ENCODE measurements at places on chromosomes 6 and 20.

- H3K4me1 ChIP-seq: no peaks in the 10 kb centered on the region
- no peaks in the 10 kb centered on the region for H3K36me3 ChIP-seq
- H3K27ac ChIP-seq: no peak overlapping the region
- no peak for DNase-seq
These were observed 83.2 kb upstream of the PAX1 start for GRCh38 chr20:21622097-21622857.

GRCh38 chr20:35607003-35607735 lies 8.5 kb upstream of the SPAG4 start:
- H3K36me3 ChIP-seq: peaks cover 8% of the 10 kb centered on the region
- DNase-seq: no peak
- no peak overlapping the region for H3K27ac ChIP-seq
- peaks cover 6% of the 10 kb centered on the region for H3K4me1 ChIP-seq

GRCh38 chr20:35539756-35540212 lies 2.1 kb upstream of the ERGIC3 start:
- H3K27me3 ChIP-seq: peaks cover 2% of the 10 kb centered on the region
- DNase-seq: peak; percentile 57
- H3K4me1 ChIP-seq: peaks cover 35% of the 10 kb centered on the region
- peaks cover 14% of the 10 kb centered on the region for H3K36me3 ChIP-seq
- no peak overlapping the region for H3K27ac ChIP-seq
- peak overlapping the region; percentile 69 for H3K4me3 ChIP-seq

DNA sequence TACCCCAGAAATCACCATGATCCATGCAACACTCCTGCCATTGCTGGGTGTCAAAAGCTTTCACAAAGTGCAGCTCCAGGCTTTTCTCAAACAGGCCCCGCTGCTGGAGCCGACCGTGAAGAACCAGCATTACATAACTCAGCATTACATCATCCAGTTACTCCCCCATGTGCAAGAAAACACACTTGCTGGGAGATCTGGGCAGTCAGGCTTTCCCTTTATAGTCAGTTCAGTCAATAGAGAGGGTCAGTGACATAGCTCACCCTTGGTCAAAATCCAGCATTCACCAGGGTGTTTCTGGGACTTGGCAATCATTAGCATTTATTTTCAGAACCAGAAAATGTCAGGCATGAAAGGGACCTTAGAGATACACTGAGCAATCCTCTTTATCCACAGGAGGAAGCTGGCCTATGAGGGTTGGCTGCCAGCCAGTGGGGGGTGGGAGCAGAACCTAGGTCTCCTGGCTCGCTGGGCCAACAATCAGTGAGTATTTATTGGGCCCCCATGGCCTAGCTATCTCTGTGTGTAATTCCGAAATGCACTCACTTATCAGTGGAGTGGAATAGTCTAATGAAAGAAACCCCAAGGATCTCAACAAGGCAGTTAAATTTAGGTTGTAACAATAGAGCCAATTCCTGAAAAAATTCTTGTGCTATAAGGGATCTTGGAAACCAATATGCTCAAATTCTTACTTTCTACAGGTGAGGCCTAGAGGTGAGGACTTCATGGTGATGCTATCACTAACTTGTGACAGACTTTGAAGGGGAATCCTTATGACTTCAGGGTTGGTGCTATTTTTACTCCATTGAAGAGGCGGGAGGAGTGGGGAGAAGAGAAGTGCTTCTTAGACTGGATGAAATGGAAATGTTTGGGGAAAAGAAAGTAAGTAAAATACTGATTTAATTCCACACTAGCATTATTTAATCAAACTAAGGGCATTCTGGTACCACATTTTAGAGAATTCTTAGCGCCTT lies 54.6 kb downstream of the LYRM4 start:
- peaks cover 31% of the 10 kb centered on the region for H3K4me1 ChIP-seq
- peaks cover 4% of the 10 kb centered on the region for H3K36me3 ChIP-seq
- no peak for DNase-seq
- H3K4me3 ChIP-seq: no peak overlapping the region
- H3K27ac ChIP-seq: peak overlapping the region; percentile 60

- H3K27me3 ChIP-seq: no peaks in the 10 kb centered on the region
- H3K4me1 ChIP-seq: peaks cover 21% of the 10 kb centered on the region
- H3K36me3 ChIP-seq: peaks cover 5% of the 10 kb centered on the region
- no peak overlapping the region for H3K4me3 ChIP-seq
- peak; percentile 9 for DNase-seq
These were observed 27.8 kb downstream of the SLC23A2 start for GRCh38 chr20:4973330-4974097.

- peaks cover 53% of the 10 kb centered on the region for H3K4me1 ChIP-seq
- peak overlapping the region; percentile 74 for H3K4me3 ChIP-seq
- H3K36me3 ChIP-seq: peaks cover 6% of the 10 kb centered on the region
- DNase-seq: no peak
These were observed 2.9 kb upstream of the GZF1 start for GRCh38 chr20:23358923-23359593.

DNA sequence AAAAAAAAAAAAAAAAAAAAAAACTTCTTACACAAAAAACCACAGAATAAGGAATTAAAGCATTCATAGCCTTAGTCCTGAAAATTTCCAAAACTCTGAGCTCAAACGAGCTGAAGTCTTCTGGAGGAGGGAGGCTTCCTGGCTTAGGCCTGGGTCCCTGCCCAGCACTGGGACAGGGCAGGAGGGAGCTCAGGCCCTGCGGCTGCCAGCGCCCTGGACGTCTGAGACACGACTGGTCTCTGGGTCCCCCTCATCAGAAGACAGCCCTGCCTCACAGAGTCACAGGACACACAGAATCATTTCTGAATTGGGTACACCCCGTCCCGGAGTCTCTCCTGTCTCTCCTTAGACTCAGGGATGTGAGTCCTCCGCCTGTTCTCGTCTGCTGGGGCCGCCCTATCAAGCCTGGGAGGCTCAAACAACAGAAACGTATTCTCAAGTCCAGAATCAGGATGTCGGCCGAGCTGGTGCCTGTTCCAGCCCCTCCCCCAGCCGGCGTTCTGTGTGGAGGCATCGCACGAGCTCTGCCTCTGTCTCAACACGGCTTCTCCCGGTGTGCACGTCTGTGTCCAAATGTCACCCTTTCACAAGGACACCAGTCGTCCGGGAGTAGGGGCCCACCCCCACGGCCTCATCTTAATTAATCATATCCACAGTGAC lies 39.4 kb downstream of the ZBTB46 start:
- DNase-seq: peak; percentile 42
- peaks cover 43% of the 10 kb centered on the region for H3K36me3 ChIP-seq
- no peaks in the 10 kb centered on the region for H3K27me3 ChIP-seq
- H3K4me3 ChIP-seq: no peak overlapping the region
- H3K4me1 ChIP-seq: peaks cover 36% of the 10 kb centered on the region

DNA sequence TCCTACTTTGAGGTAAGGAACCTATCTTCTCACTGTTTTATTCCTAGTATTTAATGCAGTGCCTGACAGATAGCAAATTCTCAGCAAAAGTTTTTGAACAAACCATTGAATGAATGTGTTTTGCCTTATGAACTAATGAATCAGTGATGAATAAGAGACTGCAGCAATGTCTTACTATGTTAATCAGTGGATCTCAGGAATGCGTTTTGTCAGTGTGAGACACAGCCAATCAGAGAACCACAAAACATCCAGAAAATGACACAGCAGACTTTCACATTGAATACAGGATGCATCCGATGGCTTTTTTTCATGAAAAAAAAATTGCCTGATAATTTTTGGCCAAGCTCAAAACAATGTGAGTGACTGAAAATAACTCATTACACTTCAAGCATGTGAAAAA lies 270.5 kb downstream of the BMP2 start:
- peaks cover 5% of the 10 kb centered on the region for H3K36me3 ChIP-seq
- H3K27me3 ChIP-seq: no peaks in the 10 kb centered on the region
- no peak overlapping the region for H3K4me3 ChIP-seq

GRCh38 chr6:138088326-138088762 lies 18.9 kb downstream of the PERP start:
- H3K27me3 ChIP-seq: no peaks in the 10 kb centered on the region
- H3K27ac ChIP-seq: no peak overlapping the region
- H3K4me1 ChIP-seq: peaks cover 10% of the 10 kb centered on the region

- DNase-seq: no peak
- H3K27ac ChIP-seq: no peak overlapping the region
- peaks cover 32% of the 10 kb centered on the region for H3K4me1 ChIP-seq
- H3K4me3 ChIP-seq: no peak overlapping the region
These were observed 130.0 kb downstream of the FOXC1 start for GRCh38 chr6:1739680-1740079.

DNA sequence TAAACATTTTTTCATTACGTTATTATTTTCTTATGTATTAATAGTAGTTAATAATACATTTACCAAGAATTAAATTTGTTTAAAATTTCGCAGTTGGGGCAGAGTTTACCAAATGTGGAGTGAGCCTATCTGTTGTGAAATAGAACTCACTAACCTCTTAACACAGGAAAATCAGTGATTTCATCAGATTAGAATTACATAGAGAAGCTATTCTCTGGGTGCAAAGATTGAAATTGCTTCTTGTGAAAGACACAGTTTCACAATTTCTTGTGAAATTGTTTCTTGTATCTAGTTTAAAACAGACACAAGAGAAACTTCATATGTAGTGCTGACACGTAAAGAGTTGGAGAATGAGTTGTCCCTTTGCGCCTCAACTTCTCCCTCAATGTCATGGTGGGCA lies 69.4 kb upstream of the PRL start:
- H3K27ac ChIP-seq: no peak overlapping the region
- peaks cover 5% of the 10 kb centered on the region for H3K27me3 ChIP-seq
- peaks cover 22% of the 10 kb centered on the region for H3K4me1 ChIP-seq

GRCh38 chr6:16840725-16841124 lies 79.5 kb upstream of the ATXN1 start:
- H3K27ac ChIP-seq: no peak overlapping the region
- H3K27me3 ChIP-seq: no peaks in the 10 kb centered on the region
- DNase-seq: no peak
- no peak overlapping the region for H3K4me3 ChIP-seq

DNA sequence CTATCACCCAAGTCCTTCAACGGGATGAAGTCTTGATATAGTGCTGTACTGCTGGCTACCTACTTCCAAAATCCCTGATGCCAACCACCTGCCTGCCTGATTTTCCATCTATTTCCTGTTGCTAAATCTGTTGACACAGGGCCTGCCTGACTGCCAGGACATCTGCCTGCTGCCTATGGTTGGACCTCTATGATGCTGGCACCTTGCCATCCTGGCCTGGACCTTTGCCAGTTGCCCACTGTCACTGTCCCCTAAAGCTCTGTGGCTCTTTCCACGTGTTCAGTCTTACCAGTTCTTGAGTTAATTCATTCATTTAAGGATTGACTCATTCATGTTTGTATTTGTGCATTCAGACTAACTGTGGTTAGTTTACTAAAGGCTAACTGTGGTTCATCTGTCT lies 9.2 kb upstream of the RGS17 start:
- no peaks in the 10 kb centered on the region for H3K4me1 ChIP-seq
- no peak overlapping the region for H3K4me3 ChIP-seq
- no peak for DNase-seq
- H3K27ac ChIP-seq: no peak overlapping the region

- H3K27ac ChIP-seq: no peak overlapping the region
- H3K27me3 ChIP-seq: peaks cover 2% of the 10 kb centered on the region
- H3K4me1 ChIP-seq: peaks cover 35% of the 10 kb centered on the region
- no peak for DNase-seq
- no peaks in the 10 kb centered on the region for H3K36me3 ChIP-seq
These were observed 512.2 kb upstream of the MARCKS start for GRCh38 chr6:113344969-113345368.

- H3K27ac ChIP-seq: no peak overlapping the region
- DNase-seq: no peak
- peaks cover 27% of the 10 kb centered on the region for H3K4me1 ChIP-seq
- peaks cover 12% of the 10 kb centered on the region for H3K27me3 ChIP-seq
- H3K36me3 ChIP-seq: no peaks in the 10 kb centered on the region
These were observed 130.9 kb upstream of the PMEPA1 start for GRCh38 chr20:57840504-57841296.

- H3K36me3 ChIP-seq: no peaks in the 10 kb centered on the region
- H3K4me3 ChIP-seq: no peak overlapping the region
- peaks cover 6% of the 10 kb centered on the region for H3K27me3 ChIP-seq
- H3K27ac ChIP-seq: no peak overlapping the region
These were observed 113.1 kb downstream of the FOXA2 start for GRCh38 chr20:22471156-22471836.

DNA sequence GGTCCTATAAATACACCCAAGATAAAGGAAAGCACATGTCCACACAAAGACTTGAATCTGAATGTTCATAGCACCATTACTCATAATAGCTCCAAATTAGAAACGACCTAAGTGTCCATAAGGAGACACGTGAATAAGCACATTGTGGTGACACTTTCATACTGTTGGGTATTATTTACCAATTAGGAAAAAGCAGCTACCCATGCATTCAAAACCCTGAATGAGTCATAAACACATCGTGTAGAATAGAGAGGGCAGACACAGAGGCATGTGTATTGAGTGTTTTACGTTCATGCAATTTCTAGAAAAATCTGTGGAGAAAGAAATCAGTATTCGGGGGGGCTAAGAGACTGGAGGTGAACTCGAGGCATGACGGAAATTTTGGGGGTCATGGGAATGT lies 396.7 kb downstream of the THBS2 start:
- no peak overlapping the region for H3K4me3 ChIP-seq
- H3K27me3 ChIP-seq: no peaks in the 10 kb centered on the region
- DNase-seq: no peak
- H3K36me3 ChIP-seq: no peaks in the 10 kb centered on the region
- no peak overlapping the region for H3K27ac ChIP-seq

DNA sequence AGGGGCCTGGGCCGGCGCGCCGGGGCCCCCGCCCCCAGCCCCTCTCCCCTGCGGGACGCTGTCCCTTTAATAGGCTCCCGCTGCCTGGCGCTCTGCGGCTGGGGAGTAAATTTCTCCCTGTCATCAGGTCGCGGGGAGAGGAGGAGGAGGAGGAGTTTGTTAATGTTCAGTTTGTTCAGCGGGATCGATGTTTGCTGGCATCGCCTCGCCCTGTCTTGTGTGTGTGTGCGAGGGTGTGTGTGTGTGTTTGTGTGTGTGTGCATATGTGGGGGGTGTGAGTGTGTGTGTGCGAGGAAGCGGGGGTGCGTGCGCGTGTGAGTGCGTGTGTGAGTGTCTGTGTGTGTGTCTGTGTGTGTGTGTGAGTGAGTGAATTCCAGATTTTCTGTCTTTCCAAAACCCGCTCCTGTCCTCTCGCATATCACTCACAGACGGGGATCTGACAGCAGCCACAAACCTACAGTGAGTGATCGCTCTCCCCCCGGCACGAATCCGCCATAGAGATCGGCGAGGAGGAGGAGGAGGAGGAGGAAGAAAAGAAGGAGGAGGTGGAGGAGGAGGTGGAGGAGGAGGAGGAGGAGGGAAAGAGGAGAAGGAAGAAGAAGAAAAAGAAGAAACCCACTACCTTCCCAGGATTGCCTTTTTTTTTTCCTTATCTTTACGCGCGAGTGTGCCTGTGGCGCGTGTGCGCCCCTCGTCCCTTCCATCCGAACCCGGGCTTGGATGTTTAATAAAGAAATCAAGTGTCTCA lies at the start of gene TSHZ2:
Gene TSHZ2 (plus strand): TSS at position 169 of the 748 bp plus-strand sequence. CDS start 936 bp downstream, outside the sequence.
- peaks cover 2% of the 10 kb centered on the region for H3K36me3 ChIP-seq
- no peaks in the 10 kb centered on the region for H3K27me3 ChIP-seq
- H3K4me1 ChIP-seq: peaks cover 45% of the 10 kb centered on the region
- H3K4me3 ChIP-seq: peak within 1 kb of the TSS; percentile 97
- DNase-seq: peak; percentile 74

GRCh38 chr6:34178357-34179105 lies 32.6 kb upstream of the GRM4 start:
- no peaks in the 10 kb centered on the region for H3K4me1 ChIP-seq
- H3K27ac ChIP-seq: no peak overlapping the region
- peaks cover 6% of the 10 kb centered on the region for H3K27me3 ChIP-seq
- H3K4me3 ChIP-seq: no peak overlapping the region
